ENCODE measurements at places on chromosomes 3 and 15. TPM values are rescaled to one million over a fixed set of nuclear protein-coding genes. Genes with fewer than 3 reads are reported as not detected.

The PLAAT1 gene
- not detected for total RNA-seq

The USP50 gene
- not detected for total RNA-seq

The C15orf62 gene
- total RNA-seq = not detected

The ANKRD63 gene
- not detected for total RNA-seq

The ABHD14A gene
- total RNA-seq = 37.9 TPM

DNA sequence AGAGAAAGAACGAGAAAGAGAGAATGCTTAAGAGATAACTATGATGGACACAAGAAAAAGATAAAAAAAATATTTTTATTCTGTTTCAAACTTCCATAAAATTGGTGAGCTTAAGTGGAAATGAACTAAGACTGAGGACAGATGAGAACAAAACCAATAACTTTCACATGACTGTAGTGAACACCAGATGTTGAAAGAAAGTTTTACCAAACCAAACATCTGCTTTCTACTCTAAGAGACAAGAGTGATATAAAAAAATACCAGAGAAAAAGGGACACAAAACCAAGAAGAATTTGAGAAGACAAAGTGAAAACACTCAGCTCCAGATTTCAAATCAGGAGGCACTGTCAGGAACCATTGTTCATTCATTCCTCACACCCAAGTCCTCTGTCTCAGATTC, 147.9 kb downstream of the IMPG2 start:
- 0 out of 2 replicates have a peak, but pooled peaks cover 6% of the 10 kb centered on the region for H3K4me1 ChIP-seq
- no peaks in the 10 kb centered on the region for H3K36me3 ChIP-seq
- no peak overlapping the region for H3K27ac ChIP-seq
- H3K27me3 ChIP-seq = no peaks in the 10 kb centered on the region

DNA sequence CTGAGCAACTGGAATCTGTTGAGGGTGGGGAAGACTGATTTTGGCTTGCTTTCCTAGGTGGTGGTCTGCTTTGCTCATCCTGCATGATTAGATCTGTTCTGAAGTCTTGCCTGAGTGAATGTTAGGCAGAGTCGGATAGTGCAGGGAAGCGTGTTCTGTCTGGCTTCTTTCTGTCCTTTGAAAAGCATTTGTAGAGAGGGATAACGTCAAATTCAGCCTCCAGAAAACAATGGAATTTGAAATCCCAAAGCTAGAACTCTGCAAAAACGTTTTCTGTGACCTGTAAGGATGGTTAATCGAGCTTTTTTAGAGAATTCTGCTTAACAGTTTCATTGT, 1.4 kb downstream of the GLCE start:
- H3K4me3 ChIP-seq = peak overlapping the region; percentile 91
- H3K4me1 ChIP-seq = no peaks in the 10 kb centered on the region
- no peak for DNase-seq
- no peaks in the 10 kb centered on the region for H3K27me3 ChIP-seq
- no peaks in the 10 kb centered on the region for H3K36me3 ChIP-seq
- H3K27ac ChIP-seq = no peak overlapping the region

GRCh38 chr15:89677381-89677780, 1.8 kb downstream of the PLIN1 start:
- no peaks in the 10 kb centered on the region for H3K27me3 ChIP-seq
- DNase-seq = no peak
- peaks cover 16% of the 10 kb centered on the region for H3K4me1 ChIP-seq
- no peak overlapping the region for H3K27ac ChIP-seq
- H3K4me3 ChIP-seq = no peak overlapping the region

DNA sequence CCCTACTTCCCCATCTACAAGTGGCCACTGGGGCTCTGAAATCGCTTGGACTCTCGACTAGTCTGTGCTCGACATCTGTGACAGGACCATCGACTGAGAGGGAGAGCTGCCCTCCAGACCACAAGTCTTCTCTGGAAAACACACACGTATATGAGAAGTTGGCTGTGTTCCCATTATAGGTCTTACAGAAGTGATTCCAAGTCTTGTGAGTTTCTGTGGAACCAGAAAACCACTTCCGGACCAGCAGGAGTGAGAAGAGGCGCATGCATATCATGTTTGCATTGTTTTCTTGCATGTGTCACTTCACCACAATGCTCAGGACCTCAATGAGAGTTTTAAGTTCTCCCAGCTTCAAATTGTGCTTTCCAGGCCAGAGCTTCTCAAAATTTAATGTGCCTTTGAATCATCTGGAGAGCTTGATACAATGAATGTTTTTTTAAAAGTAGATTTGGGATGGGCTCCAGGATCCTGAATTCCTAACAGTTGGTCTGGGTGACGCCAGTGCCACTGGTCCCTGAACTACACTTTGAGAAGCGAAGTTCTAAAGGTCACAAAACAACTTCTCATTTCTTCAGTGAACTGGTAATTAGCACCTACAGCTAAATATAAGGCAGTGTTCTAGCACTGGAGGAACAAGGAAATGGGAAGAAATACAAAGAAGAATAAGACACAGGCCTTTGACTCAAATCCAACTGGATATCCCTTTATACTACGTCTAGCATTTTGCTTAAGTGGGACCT, 15.7 kb downstream of the LIPC start:
- H3K27ac ChIP-seq = peak overlapping the region; percentile 37
- DNase-seq = peak; percentile 75
- H3K4me1 ChIP-seq = peaks cover 37% of the 10 kb centered on the region
- H3K4me3 ChIP-seq = no peak overlapping the region
- H3K27me3 ChIP-seq = no peaks in the 10 kb centered on the region
- no peaks in the 10 kb centered on the region for H3K36me3 ChIP-seq

GRCh38 chr15:58632789-58633188, 116.7 kb downstream of the ADAM10 start:
- H3K4me1 ChIP-seq = peaks cover 13% of the 10 kb centered on the region
- peaks cover 22% of the 10 kb centered on the region for H3K36me3 ChIP-seq
- no peak for DNase-seq
- no peak overlapping the region for H3K27ac ChIP-seq
- H3K27me3 ChIP-seq = no peaks in the 10 kb centered on the region

Measured in GM23248 (cell line).